Inflammatory macrophage treated with lipopolysaccharide for 1 hour (primary cell): ENCODE measurements at places on chromosomes 7 and 10.

DNA sequence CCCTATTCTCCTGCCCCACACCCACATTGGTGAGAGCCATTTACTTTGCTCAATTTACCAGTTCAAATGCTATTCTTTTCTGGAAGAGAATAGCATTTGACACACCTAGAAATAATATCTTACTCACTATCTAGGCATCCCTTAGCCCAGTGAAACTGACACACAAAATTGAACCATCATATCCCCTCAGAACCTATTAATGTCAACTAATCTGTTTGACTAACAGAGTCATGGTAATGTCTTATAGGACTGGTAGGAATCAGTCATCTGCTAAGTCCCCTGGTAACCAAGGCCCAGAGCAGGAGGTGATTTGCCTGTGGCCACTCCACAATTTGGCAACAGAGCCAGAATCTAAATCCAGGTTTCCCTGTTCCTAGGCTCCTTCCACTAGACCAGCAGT lies 63.3 kb downstream of the PPP1R3C start:
- DNase-seq = no peak

GRCh38 chr10:42998481-42999384 lies 78.1 kb upstream of the RET start:
- no peak for DNase-seq

- no peak for DNase-seq
These were observed 134.4 kb upstream of the FAM3C start for GRCh38 chr7:121530227-121531174.

GRCh38 chr7:30562498-30562897 lies 32.2 kb upstream of the GARS1 start:
- no peak for DNase-seq

DNA sequence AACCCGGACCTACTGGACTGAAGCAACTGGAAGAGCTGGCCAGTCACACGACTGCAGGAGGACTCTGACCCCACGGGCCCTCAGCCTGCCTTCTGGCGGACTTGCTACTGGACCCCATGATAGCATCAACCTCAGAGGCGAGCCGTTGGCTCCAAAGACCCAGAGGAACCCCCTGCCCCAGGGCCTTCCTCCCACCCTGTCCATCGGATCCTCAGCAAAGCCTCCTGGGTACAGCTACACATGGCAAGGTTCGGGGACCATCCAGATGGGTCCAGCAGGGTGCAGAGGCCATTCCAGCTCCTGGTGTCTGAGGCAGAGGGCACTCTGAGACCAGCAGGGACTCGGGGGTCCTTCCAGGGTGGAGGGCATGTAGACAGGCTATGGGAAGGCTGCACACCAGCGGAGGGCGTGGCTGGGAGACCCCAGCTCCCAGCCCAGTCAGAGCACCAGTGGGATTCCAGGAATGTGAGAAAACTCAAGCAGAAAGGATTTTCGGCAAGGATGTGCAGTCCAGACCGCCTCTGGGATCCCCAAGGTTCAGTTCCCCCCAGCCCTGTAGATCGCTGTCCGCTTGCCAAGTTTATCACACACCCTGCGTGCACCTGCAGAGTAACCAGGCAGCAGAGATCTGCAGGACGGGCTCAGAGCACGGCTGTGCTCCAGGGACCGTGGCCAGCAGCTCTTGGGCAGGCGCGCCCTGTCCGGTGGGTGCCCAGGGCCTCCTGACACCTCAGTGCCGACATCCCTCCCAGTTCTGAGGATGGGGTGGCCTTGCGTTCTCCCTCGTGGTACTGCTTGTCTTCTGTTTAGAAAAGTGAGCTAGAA lies 89.8 kb upstream of the PPP2R2D start:
- no peak for DNase-seq

DNA sequence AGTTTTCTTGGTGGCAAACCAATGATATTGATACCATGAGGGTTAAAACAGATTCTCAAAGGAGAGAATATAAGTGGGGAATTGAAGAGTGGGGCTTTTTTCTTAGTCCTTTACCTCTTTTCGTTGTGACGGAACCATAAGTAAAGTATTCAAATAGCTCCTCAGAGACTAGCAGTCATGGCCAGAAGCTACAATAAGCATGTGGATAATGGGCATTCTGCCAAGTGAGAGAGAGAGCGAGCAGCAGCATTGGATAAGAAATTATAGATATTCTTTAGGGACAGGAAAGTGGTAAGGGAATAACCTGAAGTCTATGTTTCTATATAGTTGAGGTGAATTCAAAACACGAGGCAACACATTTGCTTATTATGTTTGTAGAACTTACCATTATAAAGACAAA lies 235.1 kb downstream of the SEMA3E start:
- DNase-seq = no peak

GRCh38 chr7:44348300-44348699 lies 22.9 kb upstream of the CAMK2B start:
- no peak for DNase-seq

DNA sequence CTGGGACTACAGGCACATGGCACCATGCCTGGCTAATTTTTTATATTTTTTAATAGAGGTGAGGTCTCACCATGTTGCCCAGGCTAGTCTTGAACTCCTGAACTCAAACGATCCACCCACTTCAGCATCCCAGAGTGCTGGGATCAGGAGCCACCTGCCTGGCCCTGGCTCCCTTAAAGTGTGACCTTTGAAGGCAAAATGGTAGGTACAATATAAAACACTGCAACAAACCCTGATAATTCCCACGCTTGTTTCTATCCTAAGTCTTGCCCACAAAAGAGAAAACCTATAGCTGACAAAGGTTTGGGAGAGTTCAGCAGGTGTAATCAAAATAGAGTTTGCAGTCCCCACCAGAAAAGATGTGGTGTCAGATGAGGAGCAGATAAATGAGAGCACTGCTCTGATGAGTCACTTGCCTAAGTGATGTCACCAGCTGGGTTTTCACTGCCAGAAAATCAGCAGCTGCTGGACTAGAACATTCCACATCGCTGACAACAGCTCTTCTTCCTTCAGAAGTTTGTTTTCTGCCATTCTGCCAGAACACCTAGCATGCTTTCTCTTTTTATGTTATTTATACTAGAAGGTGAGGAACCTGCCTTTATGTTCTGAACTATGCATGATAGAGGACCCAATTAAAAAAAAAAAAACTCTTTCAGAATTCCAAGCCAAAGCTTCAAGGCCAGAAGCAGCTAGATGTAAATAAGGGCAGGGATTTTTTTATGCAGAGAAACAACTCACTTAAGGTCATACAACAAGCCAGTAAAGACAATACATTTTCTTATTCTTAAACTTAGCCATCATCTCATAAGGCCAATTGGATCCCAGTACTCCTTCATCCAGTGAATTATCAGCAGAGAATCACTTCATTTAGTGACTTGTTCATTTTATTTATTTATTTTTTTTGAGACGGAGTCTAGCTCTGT lies 18.0 kb downstream of the PURB start:
- DNase-seq = peak; percentile 44

- peak; percentile 60 for DNase-seq
These were observed 131.0 kb upstream of the C1GALT1 start for GRCh38 chr7:7051206-7051877.

GRCh38 chr7:139972029-139972428 lies 90.7 kb downstream of the PARP12 start:
- no peak for DNase-seq

DNA sequence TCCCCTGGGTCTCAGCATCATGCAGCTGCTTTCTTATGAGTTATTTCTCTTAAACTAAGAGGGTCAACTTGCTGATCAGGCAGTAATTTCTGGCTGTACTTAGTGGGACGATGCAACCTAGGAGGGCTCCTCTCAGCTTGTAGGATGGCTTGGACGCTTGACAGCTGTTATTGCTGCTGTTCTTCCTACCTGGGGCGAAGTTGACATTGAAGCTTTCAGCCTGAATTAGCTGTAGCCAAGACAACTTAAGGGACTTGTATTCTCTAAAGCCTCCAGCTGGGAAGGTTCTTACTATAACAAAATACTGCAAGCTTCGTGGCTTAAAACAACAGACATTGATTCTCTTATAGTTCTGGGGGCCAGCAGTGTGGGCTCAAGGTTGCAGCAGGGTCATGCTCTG lies 224.9 kb downstream of the ACTR3B start:
- DNase-seq = no peak

GRCh38 chr7:77426052-77426404 lies 9.9 kb upstream of the GSAP start:
- no peak for DNase-seq

- no peak for DNase-seq
These were observed 35.0 kb downstream of the SUFU start for GRCh38 chr10:102538811-102539210.

GRCh38 chr7:151707105-151707469 lies 169.8 kb downstream of the PRKAG2 start:
- no peak for DNase-seq

DNA sequence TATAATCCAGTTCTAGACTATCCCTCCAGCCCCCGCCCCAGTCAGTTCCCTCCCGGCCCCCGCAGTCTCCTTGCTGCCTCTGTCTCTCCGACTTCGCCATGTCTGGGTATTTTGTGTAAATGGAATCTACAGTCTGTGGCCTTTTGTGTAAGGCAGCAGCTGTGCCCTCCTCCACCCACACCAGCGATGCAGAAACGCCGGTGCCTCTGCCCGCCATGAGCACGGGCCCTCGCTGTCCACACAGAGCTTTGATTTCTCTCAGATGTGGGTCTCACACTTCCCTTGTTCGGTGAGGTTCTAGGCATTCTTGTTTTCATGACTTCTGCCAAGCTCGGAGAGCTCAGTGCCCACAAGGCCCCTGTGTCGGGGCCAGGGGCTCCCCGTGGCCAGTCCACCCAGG lies 37.8 kb downstream of the NKX6-2 start:
- no peak for DNase-seq

DNA sequence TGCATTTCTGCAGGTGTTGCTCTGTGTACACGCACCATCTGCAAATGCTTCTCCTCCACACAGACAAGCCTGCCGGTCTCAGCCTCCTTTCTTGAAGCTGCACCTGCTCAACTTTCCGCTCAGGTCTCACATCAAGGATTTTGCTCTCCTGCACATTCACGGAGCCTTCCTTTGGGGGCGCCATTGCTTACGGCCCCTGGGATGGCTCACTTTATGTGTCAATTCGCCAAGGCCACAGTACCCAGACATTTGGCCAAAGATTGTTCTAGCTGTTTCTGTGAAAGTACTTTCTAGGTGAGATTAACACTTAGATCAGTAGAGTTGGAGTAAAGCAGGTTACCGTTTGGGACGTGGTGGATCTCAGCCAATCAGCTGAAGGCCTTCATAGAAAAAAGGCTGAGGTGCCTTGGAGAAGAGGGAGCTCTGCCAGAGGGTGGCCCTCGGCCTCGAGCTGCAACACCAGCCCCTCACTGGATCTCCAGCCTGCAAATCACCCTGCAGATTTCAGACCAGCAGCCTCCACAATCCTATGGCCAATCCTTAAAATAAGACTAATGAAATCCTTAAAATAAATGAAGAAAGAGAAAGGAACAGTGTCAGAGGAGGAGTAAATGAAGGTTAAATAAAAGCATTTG lies 39.9 kb upstream of the PPP2R2D start:
- DNase-seq = no peak

DNA sequence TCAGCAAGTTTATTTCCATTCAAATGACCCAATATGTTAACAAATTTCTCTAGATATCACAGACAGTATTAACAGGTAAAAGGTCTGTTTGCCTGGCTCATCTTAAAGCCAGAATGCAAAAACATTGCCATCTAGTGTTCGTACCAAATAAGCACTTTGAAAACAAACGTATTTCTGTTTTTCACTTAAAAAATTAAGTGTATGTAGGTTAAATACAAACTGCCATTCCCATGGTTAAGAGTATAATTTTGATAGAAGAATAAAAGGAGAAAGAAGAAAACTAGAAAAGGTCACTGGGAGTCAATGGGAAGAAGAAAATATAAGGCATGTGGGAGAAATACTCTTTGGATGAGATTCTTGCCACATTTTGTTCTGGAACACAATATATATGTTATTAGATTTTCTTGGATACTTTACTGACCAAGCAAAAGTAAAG lies 51.0 kb downstream of the ORC5 start:
- DNase-seq = no peak

DNA sequence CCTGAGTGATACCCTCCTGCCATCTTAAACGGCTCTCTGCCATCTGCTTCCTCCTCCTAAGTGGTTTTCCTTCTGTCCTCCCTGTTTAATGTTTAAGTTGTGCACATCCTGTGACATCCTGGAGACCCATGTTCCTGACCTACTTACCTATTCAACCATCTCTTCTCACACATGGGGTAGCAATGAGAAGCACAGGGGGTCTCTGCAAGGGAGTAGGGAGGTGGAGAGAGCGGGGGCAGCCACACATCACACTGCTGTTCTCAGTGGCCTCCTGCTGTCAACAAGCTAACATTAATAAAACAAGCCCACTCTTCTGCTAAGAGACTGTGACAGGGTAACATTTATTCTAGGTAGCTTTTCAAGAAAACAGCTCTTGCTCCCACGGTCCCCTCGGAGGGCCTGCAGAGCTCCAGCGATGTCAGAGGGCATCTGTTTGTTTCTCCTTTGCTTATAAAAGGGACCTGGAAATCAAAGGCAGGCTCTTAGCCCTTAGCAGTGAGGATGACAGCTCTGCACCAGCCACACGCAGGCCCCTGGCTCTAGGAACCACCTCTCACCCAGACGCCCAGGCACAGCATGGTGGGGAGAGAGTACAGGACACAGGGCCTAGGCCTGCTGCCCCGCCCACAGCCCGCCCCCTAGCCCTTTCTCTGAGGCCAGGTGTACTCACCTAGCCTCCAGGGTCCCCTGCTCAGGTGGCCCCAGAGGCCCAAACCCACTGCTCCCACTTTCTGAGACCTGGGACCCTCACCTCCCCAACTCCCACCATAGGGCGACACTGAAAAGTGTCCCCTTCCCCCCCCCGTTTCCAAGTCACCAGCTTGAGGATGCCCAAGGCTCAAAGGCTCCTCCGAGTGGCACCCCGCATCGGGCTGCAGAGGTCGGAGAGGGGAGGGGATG lies 943 bp upstream of the SLC18A2 start:
- no peak for DNase-seq

- no peak for DNase-seq
These were observed 20.2 kb downstream of the CREB3L2 start for GRCh38 chr7:137981668-137982067.

DNA sequence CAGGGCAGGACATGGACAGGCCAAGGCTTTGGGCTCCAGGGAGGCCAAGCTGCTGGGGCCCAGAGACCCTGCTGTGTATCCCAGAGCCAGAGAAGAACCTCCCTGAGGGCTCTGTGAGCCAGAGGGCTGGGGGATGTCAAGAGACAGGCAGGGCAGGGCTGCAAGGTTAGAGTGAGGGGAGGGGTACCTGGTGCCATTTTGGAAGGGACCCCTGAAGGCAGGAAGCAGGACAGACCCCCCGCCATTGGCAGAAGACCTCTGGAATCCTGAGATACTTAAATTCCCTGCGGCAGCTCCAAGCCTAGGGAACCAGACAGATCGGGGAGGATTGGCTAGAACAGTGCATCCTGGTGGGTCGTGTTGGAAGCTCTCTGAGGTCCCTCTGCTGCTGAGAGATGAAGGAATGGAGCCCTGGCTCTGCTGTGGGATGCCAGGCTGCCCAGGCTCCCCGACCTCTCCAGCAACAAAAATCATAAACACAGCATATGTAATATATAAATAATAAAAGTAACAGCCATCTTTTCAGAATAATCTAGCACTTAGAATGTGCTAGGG lies 75.0 kb downstream of the LHPP start:
- DNase-seq = no peak

DNA sequence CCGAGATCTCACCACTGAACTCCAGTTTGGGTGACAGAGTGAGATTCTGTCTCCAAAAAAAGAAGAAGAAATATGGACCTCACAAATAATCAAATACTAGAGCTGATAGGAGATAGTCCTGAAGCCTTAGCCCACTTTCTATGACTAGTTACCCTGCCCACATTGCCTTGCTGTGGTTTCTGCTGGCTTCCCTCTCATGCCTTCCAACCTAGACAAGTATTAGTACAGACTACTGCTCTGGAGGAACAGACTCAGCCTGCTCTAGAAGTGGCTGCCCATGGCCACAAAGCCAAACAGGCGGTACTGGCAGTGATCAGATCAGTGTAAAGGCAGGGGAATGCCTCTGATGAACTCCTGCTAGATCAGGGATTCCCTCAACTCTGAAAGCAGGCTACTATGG lies 89.7 kb upstream of the PRKAR2B start:
- no peak for DNase-seq
